C1 segment of cervical spinal cord (tissue), 14 donors: ENCODE measurements at places on chromosomes 16 and 17.

- no peak for DNase-seq
These were observed 164.5 kb downstream of the PRKCA start for GRCh38 chr17:66466840-66467367.

DNA sequence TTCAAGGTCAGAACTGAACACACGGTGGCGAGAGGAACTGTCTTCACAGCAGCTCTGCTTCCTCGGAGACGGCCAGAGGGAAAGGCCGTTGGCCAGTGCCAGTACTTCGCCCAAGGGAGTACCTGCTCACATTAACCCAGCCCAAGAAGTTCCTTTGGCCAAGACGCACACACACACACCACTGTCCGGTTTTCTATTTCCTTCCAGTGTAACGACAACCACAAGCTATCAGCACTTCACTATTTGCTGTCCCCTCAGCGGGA is 744 bp upstream of the GGNBP2 start:
- peak; percentile 51 for DNase-seq

GRCh38 chr17:12127667-12128066 is 107.0 kb downstream of the MAP2K4 start:
- DNase-seq = no peak

- no peak for DNase-seq
These were observed 561 bp downstream of the AXIN1 start for GRCh38 chr16:351804-352520.

GRCh38 chr16:73558219-73558618 is 510.3 kb upstream of the ZFHX3 start:
- no peak for DNase-seq

DNA sequence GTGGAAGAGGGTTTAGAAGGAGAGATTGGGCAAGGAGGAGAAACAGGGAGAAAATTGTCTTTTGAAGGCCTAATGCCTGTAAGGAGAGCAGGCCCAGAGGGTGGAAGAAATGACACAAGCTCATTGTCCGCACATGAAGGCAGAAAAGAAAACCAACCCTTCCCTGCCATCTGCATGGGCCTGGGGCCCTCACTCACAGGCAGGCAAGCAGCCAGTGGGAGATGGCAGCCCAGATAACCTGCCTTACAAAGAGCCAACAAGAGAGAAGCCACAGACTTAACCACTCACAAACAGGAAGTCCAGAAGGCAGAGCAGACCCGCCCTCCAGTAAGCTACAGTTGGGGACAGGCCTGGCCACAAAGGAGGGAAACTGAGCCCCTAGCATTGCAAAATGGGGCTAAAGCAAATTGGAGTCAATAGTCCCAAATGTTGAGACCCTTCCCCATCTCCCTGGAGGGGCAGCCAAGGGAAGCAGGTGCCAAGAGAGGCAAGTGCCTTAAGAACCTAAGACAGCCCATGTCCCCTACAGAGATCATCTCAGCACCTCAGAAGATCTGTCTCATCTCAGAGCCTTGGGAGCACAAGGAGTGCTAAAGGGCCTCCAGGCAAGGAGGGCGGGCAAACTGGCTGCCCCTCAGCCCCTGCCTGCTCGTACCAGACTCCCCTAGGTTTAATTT is 7.3 kb upstream of the TSPOAP1 start:
- no peak for DNase-seq
